ENCODE measurements at places on chromosomes 1 and 21.

DNA sequence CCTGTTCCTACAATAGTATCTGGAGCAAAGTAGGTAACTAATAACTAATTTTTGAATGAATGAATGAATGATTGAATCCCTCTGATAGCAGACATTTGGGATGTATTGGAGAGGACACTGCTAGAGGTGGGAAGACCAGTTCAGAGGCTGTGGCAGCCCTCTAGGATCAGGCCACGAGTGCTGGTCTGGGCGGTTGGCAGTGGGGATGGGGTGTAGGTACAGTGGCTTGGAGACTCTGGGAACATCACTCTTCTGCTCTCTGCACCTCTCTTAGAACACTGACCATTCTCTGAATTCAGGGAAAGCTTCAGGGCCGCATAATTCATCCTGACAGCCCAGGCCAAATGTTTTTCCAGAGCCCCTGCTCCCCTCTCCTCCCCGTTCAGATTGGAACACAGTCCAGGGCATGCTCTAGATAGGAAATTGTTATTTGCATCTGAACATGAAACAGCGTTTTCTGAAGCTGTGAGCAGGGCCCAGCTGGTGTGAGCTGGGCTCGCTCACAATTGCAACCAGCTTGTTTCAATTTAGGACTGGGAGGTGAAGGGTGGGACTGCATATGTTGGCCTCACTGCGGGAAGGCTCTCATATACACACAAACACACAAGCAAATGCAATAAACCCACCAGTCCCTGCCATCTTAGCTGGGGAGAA, 253.1 kb upstream of the USP24 start:
- DNase-seq, result no peak

GRCh38 chr1:163196449-163196787, 6.3 kb downstream of the RGS5 start:
- DNase-seq, result no peak

GRCh38 chr1:163069142-163069541, at the start of gene RGS4:
TSS of gene RGS4 (plus strand) at chr1:163069361. CDS start at chr1:163069485, 124 bp downstream.
- peak; percentile 90 for DNase-seq

- DNase-seq, result no peak
Observed at GRCh38 chr1:12478612-12478985, 139.4 kb downstream of the DHRS3 start.

GRCh38 chr1:49297783-49298182, 521.1 kb upstream of the BEND5 start:
- peak; percentile 1 for DNase-seq

GRCh38 chr1:239428120-239428710, 41.8 kb downstream of the CHRM3 start:
- no peak for DNase-seq

DNA sequence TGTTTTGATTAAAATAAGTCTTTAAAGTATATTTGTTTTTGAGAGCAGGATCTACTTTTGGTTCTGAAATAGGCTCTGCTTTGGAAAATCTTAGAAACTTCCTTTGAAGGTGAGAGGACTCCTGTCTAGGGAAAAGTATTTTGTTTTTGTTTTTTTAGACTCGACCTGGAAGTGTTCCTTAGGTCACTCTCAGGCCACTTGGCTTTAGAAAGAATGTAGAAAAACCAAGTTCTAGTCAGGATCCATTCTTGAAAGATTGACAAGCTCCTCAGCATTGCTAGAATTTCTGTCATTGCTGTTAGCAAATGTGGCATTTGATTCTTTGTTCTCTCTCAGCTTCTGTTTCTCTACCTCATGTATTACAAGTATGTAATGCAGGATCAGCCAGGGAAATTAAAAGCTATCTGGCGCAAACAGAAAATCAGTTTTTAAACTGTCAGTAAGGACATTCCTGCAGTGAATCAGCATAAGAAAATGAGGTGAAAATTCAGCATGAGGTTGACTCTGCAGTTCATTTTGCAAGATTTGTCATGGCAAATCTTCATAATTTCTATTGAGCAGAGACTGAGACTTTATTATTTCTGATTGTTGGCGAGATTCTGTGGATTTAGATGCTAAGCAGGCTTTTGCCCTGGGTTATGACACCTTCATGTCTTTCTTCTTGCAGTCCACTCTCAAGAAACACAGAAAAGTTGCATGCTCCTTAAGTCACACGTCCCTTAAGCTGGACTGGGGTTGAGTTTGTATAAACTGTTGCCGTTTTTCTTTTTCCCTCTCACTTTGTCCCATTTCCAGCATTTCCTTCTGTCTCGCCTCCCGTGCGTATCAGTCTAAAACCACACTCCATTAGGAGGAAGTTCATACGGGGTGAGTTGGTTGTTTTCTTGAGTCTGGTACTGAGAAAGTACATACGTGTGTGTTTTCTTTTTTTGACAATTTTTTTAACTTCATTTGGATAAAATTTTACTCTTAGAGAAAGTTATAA, 12.6 kb downstream of the NTPCR start:
- no peak for DNase-seq

- no peak for DNase-seq
Observed at GRCh38 chr1:10724052-10724494, 72.4 kb downstream of the CASZ1 start.

DNA sequence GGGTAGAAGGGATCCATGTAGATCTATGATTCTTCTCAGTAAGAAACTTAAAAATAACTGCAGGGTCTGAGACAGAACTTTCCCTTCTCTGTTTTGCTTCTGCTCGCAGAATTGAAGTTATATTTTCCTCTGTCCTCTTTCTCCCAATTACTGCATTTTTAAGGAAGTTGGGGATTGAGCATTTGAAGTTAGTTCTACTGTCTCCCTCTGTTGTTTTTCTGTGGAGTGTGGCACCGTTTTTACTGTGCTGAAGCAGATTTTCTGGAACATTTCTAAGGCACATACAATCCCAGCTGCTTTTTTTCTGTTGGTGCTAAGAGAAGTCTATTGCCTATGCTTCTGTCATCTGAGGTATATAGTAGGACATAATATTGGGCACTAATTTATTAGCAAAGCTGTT, 43.3 kb downstream of the RASAL2 start:
- no peak for DNase-seq

- DNase-seq, result no peak
Observed at GRCh38 chr1:226365831-226366231, 42.1 kb downstream of the PARP1 start.

GRCh38 chr1:209223791-209224190, 359.7 kb upstream of the CAMK1G start:
- no peak for DNase-seq

- no peak for DNase-seq
Observed at GRCh38 chr1:151549199-151549598, 9.1 kb downstream of the TUFT1 start.

DNA sequence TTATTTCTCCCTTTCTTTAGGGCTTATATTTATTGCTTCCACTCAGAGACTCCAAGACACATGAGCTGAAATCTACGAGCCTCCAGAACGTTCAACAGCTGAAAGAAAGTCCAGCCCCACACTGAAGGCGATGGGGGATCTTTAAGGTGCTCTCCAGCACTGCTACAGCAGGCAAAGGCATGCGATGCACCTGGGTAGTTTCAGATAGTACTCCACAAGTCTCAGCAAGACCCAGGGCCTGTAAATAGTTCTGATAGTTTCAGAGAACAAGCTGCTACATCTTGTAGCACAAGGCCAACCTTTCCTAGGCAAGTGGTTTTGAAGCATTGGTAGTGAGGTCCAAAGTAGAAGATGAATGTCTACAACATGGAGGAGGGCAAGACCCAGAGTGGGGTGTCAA, 2.2 kb upstream of the HSD3B1 start:
- no peak for DNase-seq

GRCh38 chr1:23237508-23237907, 20.2 kb upstream of the HTR1D start:
- no peak for DNase-seq

DNA sequence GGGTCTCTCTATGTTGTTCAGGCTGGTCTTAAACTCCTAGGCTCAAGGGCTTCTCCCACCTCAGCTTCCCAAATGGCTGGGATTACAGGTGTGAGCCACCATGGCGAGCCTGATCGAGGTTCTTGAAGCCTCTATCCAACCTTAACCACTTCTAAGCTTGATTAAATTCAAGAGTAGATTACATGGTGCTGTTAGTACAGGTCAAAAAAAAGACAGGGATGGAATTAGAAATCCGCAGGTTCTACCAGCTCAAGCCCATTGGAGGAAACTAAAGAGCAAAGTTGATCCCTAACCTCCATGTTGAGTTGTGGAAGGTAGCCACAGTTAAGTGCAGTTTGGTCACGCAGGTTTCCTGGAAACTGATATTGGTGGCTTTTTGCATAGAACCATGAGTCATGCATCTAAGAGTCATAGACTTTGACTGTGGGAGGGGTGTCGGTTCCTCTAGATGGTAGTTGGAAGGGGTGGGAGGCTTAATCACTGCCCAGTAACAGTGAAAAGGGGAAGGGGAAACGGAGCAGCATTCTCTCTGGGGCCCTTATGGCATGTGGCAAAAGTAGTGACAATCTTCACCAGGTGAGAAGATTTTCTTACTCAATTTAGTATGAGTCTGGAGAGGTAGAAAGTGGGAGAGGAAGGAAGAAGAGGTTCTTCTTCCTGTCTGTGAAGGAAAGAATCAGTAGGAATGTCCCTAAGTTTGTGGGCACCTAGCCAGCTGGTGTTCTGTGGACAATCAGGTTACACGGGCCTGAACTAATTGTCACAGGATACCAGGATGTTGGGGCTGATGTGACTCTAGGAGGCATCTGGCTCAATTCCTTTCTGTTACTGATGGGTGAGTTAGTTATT, 7.0 kb downstream of the CD53 start:
- DNase-seq, result no peak

- no peak for DNase-seq
Observed at GRCh38 chr1:6700853-6701436, 671 bp downstream of the DNAJC11 start.

DNA sequence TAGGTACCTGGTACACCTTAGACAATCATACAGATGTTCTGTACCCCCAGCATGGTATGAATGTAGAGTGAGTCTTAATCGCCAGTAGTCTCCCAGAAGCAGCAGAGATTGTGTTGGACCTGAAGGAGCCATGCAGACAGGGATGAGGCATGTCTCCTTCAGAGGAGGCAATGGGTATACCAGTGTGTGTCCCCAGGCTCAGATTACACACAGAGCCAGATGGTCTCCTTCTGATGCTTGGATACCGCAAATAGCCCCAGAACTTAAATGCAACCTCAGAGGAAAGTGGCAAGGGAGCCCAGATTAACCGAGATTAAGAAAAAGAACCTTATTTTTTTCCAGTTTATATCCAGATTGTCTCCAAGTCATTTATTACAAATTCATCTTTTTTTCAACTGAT, 96.8 kb upstream of the C21orf91 start:
- no peak for DNase-seq

DNA sequence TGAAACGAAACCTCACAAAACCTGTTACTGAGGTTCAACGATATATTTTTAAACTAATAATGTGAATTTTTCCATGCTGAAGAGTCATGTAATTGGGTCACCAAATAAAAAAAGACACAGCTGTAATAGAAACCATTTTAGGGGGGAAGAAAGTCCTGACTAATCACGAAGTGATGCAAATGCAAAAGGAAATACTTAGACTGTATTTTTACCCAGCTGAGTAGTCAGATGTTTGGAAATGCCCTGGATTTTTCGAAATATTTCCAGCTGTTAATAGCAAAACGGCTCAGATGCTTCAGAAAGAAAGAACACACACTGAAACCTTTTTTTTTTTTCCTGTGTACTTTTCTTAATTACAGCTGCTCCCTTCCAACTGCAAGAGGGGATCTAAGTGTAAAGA, 210.3 kb downstream of the SETD4 start:
- no peak for DNase-seq

DNA sequence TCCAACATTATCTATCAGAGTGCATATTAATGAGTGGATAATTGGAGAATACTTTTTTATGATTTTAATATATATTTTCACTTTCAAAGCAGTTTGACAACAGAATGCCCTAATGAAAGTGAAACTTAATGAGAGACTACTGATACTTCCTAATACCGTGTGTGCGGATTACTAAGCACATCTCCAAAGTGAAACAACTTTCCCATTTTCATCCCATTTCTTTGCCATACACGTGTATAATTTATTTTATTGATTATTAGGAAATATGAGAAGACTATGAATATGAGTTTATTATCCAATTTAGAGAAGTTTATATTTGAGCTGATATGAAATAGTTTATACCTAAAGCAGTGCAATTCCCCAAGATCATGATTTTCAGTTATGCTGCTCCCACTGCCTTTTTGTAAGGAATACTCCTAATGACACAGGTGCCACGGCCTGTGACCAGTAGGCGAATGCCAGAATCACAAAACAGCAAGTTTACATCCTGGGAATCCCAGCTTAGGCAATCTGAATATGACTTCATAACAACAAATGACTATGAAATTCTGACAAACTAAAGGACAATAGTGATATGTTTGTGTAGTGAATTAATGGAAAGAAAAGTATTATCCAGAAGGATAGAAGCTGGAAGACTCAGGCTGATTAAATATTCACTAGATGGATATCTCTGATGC, 202.9 kb downstream of the NCAM2 start:
- no peak for DNase-seq

- DNase-seq, result no peak
Observed at GRCh38 chr1:211613108-211613947, 34.4 kb upstream of the SLC30A1 start.

- no peak for DNase-seq
Observed at GRCh38 chr1:208154679-208155642, 89.2 kb downstream of the PLXNA2 start.

DNA sequence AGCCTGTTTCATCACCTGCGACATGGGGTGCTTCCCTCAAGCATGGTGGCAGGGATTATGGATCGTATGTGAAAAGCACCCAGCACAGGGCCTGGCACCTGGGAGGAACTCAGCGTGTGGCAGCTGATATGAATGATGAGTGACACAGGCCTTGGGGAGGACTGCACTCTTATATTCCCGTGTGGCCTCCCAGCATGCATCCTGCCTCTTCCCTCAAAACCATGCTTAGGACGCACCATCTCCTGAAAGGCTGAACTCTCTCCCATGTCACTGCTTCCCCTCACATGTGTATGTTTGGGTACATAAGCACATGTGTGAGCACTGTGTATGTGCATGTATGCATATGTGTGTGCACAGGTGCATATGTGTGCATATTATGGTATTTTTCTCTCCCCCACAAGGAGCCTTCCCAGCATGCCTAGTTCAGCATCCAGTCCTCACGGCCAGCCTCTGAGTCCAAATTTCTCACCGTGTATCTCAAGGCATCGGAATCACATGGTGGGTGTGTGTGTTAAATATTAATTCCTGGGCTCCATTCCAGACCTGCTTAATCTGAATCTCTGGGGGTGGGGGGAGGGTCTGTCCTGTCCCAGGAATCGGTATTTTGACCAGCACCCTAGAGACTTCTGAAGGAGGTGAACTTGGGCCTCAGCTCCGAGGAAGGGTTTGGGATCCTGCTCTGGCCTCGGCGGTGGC, 12.8 kb downstream of the MYOM3 start:
- no peak for DNase-seq

GRCh38 chr1:231515748-231516147, 12.7 kb upstream of the TSNAX start:
- no peak for DNase-seq

- no peak for DNase-seq
Observed at GRCh38 chr21:26769613-26770188, 75.5 kb downstream of the ADAMTS1 start.

- DNase-seq, result no peak
Observed at GRCh38 chr1:18530587-18531502, 50.1 kb downstream of the KLHDC7A start.

- DNase-seq, result peak; percentile 15
Observed at GRCh38 chr1:152347116-152347728, 12.6 kb downstream of the FLG2 start.

- peak; percentile 53 for DNase-seq
Observed at GRCh38 chr1:220808345-220809186, 21.9 kb downstream of the MTARC1 start.
